Tibial nerve (tissue), 4 donors: ENCODE measurements at places on chromosomes 12 and 14. TPM values are rescaled to one million over a fixed set of nuclear protein-coding genes. Genes with fewer than 3 reads are reported as not detected.

GRCh38 chr12:47777741-47778558 is 4.9 kb downstream of the SLC48A1 start:
- peak overlapping the region; percentile 57 for H3K27ac ChIP-seq
- peaks cover 25% of the 10 kb centered on the region for H3K36me3 ChIP-seq
- DNase-seq = no peak
- no peak overlapping the region for H3K4me3 ChIP-seq
- H3K27me3 ChIP-seq = no peaks in the 10 kb centered on the region

GRCh38 chr12:6535697-6535946 is 1.3 kb downstream of the GAPDH start:
- H3K36me3 ChIP-seq = peaks cover 53% of the 10 kb centered on the region
- H3K27me3 ChIP-seq = no peaks in the 10 kb centered on the region
- peaks cover 70% of the 10 kb centered on the region for H3K4me1 ChIP-seq
- H3K4me3 ChIP-seq = peak overlapping the region; percentile 87
- DNase-seq = no peak

DNA sequence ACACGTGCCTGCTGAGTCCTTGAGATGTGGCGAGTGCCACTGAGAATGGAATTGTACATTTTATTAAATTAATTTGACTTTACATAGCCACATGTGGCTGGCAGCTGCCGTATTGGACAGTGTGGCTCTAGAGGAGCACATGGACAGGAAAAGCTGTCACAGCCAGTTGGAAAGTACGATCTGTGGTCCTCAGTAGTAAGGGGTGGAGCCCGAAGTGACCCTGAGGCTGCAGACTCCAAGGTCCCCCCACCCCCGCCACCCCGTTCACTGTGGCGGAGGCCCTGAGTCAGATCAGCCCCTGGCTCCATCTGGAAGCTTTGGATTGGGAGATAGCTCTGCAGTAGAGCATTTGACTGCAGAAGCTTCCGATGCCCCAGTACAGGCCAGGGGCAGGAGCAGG is 25.8 kb upstream of the BEGAIN start:
- DNase-seq = no peak
- no peaks in the 10 kb centered on the region for H3K36me3 ChIP-seq
- peaks cover 4% of the 10 kb centered on the region for H3K4me1 ChIP-seq
- no peaks in the 10 kb centered on the region for H3K27me3 ChIP-seq

The VCPKMT gene
- 4.7 TPM for total RNA-seq

DNA sequence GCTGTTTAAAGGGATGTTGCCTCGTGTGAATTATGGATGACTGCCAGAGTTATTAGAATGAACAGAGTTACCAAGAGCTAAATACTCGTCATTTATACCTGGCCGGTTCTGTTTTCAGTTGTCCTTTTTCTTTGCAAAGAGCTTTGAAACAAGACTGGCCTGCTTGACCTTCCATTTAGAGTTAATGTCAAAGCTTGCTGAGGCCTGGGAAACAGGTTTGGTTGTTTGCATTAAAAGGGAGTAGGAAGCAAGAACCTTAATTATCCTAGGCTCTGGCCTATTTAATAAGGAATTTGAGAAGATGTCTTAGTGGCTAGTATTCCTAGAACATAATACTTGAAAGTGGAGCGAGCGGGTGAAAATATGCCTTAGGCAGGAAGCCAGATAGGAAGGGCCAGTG is 233.3 kb downstream of the CACNA1C start:
- no peaks in the 10 kb centered on the region for H3K36me3 ChIP-seq
- H3K27ac ChIP-seq = peak overlapping the region; percentile 68
- no peaks in the 10 kb centered on the region for H3K27me3 ChIP-seq
- no peak overlapping the region for H3K4me3 ChIP-seq
- DNase-seq = no peak
- H3K4me1 ChIP-seq = peaks cover 52% of the 10 kb centered on the region

DNA sequence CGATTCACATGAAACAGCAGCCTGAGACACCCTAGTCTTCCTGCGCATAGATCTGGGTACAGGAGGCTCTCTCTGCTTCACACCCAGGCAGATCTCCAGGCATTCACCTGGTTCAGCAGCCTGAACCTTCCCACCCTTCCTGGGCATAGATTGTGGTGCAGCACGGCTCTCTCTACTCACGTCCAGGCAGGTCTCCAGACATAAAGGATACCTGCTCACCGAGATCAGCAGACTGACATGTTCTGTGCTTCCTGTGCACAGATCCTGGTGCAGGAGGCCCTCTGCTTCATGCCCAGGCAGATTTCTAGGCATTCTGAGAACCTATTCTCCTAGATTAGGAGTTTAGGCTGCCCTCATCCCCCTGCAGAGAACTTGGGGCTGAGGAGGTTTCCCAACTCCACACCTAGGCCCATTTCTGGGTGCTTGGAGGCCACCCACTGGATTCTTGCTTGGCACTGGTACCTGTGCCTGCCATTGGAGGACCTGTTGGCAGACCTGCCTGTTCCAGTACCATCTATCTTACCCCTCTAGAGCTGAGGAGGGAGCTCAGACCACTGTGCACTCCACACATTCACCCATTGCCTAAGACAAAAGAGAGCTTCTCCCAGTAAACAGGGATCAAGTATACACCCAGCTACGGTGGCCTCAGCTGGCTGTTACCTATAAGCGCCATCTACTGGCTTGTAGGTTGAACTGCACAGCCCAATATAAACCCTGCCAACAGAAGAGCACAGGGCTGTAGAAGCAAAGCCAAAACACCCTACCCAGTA is 28.0 kb upstream of the GARIN6 start:
- H3K4me3 ChIP-seq = no peak overlapping the region
- DNase-seq = no peak
- H3K27ac ChIP-seq = no peak overlapping the region

The B4GALNT1 gene
- total RNA-seq = 14.5 TPM

DNA sequence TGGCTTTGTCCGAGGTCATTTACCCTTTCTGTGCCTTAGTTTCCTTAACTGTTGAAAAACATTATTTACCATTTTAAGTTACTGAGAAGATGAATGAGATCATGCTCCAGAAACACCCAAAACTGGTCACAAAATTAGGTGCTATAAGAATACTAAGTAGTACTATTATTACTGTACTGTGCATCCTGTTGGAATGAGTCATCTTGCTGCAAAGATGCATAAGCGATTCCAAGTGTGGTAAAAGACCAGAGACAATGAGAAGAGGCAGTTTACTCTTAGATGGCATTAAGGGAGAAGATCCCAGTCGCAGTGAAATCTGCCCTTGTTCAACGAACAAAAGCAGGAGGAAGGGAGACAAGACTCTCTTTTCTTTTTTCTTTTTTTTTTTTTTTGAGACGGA is 4.2 kb upstream of the PLEKHA5 start:
- no peaks in the 10 kb centered on the region for H3K4me1 ChIP-seq
- H3K27me3 ChIP-seq = no peaks in the 10 kb centered on the region
- no peak for DNase-seq
- H3K4me3 ChIP-seq = no peak overlapping the region
- no peak overlapping the region for H3K27ac ChIP-seq
- no peaks in the 10 kb centered on the region for H3K36me3 ChIP-seq

DNA sequence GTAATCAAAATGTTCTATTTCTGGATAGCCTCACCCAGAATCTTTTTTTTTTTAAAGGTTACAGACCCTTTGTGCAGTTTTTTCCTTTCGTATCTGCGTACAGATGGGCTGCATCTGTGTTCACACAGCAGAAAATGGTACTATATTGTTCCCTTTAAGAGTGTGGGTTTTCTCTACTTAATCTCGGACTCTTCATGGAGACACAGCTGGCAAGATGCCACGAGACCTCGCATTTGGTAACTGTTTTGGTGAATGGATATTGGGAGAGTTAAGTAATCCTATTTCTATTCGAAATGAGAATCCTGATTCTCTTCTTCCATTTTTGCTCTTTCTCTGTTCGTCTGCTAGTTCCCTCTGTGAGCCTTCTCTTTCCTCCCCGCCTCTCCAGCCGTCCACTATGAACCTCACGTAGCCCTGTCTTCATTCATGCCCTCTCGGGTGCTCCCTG is 85.7 kb downstream of the SAMD4A start:
- H3K27ac ChIP-seq = peak overlapping the region; percentile 83
- H3K4me3 ChIP-seq = peak overlapping the region; percentile 20
- peaks cover 37% of the 10 kb centered on the region for H3K4me1 ChIP-seq
- no peaks in the 10 kb centered on the region for H3K27me3 ChIP-seq
- DNase-seq = peak; percentile 73
- H3K36me3 ChIP-seq = no peaks in the 10 kb centered on the region

GRCh38 chr14:26811756-26812305 is 214.0 kb upstream of the NOVA1 start:
- no peak overlapping the region for H3K4me3 ChIP-seq
- H3K4me1 ChIP-seq = peaks cover 6% of the 10 kb centered on the region
- H3K27me3 ChIP-seq = no peaks in the 10 kb centered on the region
- DNase-seq = no peak
- no peak overlapping the region for H3K27ac ChIP-seq

The EPYC gene
- not detected for total RNA-seq

DNA sequence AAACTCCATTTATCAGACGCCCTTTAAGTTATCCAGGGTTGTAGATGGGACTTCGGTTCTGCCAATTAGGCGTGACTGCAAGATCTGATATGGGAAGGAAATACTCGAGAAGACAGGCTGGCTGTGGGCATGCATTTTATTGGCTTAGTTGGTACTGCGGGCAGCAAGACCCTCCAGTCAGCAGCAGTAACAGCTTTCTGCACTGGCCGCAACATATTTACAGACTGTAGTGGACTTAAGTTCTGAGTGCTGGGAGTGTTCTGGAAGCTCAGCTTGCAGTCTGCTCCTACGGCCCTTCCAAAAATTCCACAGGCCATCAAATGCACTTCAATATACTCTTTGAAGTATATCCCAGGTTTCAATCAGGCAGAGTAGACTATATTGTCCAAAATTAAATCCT is 21.1 kb downstream of the KITLG start:
- no peak overlapping the region for H3K4me3 ChIP-seq
- DNase-seq = no peak
- no peaks in the 10 kb centered on the region for H3K4me1 ChIP-seq
- no peak overlapping the region for H3K27ac ChIP-seq
- H3K27me3 ChIP-seq = no peaks in the 10 kb centered on the region
